ENCODE measurements at places on chromosomes 1 and 21. TPM values are rescaled to one million over a fixed set of nuclear protein-coding genes. Genes with fewer than 3 reads are reported as not detected.

- peak; percentile 58 for DNase-seq
Observed at GRCh38 chr1:48469616-48470480, 2.2 kb downstream of the SPATA6 start.

GRCh38 chr1:21322681-21323016 is 32.4 kb upstream of the ECE1 start:
- DNase-seq: no peak

- no peak for DNase-seq
Observed at GRCh38 chr1:54906586-54906985, 19.6 kb upstream of the DHCR24 start.

GRCh38 chr1:56916630-56917029 is 49.2 kb downstream of the C8B start:
- no peak for DNase-seq

DNA sequence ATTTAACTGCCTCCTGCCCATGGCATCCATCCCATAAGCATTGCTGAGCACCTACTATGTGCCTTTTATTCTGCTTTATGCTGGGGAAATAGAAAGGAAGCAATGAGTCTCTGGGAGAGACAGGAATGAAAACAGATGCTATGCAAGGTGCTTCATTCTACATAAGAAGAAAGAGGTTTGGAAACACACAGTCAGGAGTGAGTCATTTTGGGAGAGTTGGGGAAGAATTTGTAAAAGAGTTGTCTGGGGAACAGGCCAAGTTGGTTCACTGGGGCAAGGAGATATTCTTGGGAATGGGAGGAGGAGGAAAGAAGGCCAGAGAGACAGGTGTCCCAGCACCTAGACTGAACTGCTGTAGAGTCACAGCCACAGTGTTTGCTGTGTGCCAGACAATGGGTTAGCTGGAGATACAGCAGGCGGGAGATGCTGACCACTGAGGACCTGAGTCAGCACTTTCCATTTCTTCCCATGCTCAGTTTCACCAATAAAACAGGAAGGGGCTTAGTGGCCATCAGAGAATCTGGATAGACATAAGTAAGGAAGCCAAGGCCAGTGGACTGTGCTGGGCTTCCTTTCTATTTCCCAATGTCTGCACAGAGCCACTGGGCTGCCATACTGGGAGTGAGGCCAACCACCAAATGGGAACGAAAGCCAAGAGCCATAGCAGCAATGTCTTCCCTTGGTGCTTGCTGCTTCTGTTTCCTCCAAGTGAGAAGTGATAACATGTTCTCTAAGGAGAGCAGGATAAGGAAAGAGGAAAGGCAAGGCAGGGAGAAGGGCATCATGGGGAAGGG is 187.7 kb upstream of the USP24 start:
- no peak for DNase-seq

GRCh38 chr21:33312121-33312520 is 12.6 kb upstream of the IFNAR1 start:
- DNase-seq: no peak

DNA sequence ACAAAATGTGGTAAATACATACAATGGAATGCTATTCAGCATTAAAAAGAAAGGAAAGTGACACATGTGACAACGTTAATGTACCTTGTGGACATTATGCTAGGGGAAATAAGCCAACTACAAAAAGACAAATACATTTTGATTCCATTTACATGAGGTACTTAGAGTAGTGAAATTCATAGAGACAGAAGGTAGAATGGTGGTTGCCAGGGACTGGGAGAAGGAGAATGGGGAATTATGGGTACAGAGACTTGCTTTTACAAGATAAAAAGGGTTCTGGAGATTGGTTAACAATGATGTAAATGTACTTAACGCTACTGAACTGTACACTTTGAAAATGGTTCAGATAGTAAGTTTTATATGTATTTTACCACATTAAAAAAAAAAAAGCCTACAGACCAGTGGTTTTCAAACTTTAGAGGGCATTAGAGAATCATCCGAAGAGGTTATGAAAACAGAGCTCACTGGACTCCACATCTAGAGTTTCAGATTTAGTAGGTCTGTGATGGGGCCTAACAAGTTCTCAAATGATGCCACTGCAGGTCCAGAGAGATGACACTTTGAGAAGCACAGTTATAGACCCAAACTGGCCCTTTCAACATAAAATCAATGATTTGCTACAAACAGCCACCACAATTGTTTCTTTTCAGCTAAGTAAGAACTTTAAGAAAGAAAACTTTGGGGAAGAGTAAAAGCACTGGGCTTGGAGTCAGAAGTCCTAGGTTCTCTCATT is 9.6 kb upstream of the ADCY10 start:
- DNase-seq: no peak

DNA sequence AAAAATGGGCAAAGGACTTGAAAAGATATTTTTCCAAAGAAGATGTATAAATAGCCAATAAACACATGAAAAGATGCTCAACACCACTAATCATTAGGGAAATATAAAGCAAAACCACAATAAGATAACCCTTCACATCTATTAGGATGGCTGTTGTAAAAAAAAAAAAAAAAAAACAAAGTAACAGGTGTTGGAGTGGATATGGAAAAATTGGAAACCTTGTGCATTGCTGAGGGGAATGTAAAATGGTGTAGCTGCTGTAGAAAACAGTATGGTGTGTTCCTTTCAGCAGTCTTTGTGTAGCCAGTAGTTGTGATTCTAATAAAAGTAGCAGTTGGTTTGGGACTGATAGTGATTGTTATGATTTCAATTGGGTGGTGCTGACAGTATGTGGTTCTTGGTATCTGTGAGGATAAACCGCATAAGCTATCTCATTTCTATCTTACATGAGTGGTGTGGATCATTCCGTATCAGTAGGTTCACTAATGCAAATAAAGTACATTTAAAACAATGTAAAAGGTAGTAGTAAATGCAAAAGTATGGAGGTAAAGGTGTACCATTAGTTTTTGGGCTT is 19.9 kb downstream of the MAN1A2 start:
- no peak for DNase-seq

DNA sequence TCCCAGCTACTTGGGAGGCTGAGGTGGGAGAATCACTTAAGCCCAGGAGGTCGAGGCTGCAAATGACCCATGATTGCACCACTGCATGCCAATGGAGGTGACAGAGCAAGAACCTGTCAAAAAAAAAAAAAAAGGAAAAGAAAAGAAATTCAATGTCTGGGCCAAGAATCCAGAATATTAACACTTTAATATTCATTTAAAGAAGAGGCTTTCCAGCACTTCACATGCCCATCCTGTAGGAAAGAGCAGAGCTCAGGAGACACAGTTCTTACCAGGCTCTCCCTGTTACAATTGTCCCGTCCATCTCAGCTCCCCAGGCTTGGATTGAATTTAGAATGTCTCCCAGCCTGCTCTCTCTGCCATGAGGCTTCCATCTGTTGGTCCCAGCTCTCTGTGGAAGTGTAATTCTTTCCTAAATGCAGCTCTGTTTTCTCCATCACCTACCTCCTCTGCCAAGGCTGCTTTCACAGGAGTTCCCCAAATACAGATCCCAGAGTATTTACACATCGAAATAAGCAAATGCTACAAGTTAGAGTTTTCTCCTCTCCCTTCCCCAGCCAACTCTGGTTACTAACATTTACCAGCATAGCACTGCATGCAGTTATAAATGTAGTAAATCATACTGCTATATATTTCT is 116.6 kb upstream of the CDC42BPA start:
- no peak for DNase-seq

DNA sequence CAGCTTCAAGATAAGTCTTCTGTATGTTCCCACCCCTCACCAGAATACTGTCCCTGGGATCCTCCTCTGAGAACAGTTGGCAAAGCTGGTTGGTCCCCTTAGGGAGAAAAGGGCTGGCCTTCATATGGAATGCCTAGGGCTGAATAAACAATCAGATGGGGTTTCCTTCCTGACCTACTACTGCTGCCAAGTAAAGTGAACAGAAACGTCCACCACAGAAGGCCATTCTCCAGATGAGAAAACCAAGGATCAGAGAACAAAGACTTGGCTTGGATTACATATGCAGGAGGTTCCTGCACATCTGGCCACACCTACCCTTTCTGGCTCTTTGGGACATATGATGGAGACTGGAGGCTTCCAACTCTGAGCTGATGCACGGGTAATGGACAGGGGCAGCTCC is 194.5 kb downstream of the HIVEP3 start:
- DNase-seq: no peak

GRCh38 chr1:14677292-14677971 is 78.9 kb downstream of the KAZN start:
- DNase-seq: no peak

- DNase-seq: no peak
Observed at GRCh38 chr1:14674030-14674429, 75.5 kb downstream of the KAZN start.

- DNase-seq: no peak
Observed at GRCh38 chr1:178871551-178872320, 859 bp upstream of the ANGPTL1 start.

- no peak for DNase-seq
Observed at GRCh38 chr1:185869590-185869989, 135.4 kb downstream of the HMCN1 start.

DNA sequence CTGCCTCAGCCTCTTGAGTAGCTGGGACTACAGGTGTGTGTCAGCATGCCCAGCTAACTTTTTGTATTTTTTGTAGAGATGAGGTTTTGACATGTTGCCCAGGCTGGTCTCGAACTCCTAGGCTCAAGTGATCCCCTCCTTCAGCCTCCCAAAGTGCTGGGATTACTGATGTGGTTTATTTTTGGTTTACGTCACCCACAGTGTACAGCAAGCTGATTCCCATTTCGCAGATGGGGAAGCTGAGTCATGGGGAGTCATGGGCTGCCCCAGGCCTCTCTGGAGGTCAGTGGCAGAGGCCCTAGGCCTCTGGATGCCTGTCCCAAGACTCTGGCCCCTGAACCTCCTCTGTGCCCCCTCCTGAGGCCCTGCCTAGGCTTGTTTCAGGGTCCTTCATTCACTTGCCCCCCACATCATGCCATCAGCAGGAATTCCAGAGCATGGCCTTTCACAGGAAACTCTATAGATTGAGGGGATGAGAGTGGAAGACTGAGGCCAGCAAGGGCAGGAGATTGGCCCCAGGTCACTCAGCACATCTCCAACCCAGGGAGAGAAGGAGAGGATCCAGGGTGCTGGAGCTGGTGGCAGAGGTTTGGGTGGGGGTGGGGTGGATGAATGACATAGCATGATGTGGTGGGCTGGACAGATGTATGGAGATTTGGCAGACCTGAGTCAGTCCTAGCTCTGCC is 266.0 kb downstream of the PTPRU start:
- no peak for DNase-seq

DNA sequence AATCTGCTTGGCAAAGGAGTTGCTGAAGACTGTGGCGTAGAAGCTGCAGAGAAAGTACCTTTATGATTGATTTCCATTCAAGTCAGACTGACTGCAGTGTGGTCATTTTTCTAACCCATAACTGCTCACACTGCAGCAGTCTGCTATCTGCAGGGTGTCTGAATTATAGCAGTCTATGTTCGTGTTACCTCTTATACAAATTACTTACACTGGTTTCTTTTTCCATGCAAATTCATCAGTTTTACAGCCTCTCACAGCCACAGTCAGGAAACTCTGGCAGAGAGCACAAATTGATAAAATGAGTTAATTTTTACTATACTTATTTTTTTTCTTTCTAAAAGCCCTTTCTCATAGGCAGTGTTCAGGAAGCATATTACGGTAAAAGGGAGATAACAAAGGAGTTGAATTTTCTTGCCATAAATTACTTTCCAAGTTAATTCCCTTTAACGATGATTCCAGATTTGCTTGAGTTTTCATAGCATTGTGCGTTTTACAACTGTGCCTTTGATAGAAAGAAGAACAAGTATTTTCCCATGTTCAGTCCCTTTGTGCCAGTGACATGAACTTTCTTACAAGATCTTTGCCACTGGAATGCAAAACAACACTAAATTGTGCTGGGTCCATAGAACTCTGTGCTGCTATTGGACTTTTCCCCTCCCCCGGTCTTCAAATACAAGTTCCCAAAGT is 261.5 kb downstream of the NFIA start:
- DNase-seq: no peak

- DNase-seq: no peak
Observed at GRCh38 chr1:73998348-73998959, 199.5 kb downstream of the LRRIQ3 start.

DNA sequence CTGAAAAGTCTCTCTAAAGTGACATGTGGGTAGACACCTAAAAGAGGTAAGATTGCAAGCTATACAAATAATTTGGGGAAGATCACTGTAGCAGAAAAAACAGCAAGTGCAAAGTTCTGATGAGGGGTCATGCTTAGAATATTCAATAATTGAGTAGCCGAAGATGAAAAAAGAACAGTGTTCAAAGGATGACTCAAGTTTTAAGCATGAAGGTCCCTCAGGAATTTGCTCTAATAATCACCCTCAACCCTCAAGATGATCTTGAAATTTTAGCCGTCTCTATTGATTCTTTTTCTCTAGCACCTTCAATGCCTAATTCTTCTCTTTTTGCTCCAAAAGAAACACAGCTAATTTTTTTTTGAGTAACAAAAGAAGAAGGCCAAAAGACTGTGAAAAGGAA is 190.6 kb upstream of the ZNHIT6 start:
- DNase-seq: no peak

DNA sequence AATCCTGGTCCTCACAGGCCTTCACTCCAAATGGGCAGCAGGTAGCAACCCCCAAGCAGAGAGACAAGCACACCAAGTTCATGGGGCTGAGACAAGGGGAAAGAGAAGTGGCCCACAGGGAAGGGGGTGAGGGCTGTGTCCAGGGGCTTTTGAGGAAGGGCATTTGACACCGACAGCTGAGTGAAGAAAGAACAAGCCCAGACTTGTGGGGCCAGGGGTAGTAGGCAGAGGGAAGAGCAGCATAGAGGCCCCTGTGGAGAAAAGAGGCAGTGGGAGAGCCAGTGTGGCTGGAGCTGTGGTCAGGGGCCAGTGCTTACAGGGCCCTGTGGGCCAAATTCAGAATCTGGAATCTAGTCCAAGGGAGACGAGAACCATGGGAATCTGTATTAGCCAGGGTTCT is 85.4 kb downstream of the IGSF21 start:
- no peak for DNase-seq

GRCh38 chr1:165508291-165508690 is 35.5 kb upstream of the LRRC52 start:
- DNase-seq: no peak

GRCh38 chr21:46562472-46562871 is 42.4 kb downstream of the S100B start:
- no peak for DNase-seq

DNA sequence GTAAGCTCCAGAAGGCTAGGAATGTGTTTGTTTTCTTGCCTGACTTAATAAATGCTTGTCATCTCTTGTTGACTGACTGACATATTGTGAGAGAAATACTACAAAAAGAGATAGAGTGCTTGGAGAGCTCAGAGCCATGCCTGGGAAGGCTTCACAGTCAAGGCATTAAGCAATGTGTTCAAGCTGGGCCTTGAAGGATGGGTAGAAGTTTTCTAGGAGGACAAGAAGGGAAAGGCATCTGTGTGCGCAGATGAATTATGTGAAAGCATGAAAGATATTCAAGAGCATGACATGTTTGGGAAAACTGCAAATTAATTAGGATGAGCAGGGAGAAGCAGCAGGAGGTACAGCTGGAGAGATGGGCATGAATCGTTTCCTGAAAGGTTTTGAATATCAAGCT is 5.6 kb downstream of the SLAMF8 start:
- DNase-seq: no peak

AADACL3 gene
- not detected for polyA plus RNA-seq

PRPF38B gene
- 26.1 TPM for polyA plus RNA-seq

MTARC1 gene
- polyA plus RNA-seq: 13.2 TPM

RGS4 gene
- polyA plus RNA-seq: 2.9 TPM

STUM gene
- 1.6 TPM for polyA plus RNA-seq

TMEM240 gene
- polyA plus RNA-seq: 30.3 TPM

MYOM3 gene
- polyA plus RNA-seq: 1.2 TPM

C1orf146 gene
- polyA plus RNA-seq: not detected

Data from ovary (tissue), 10 donors.